ENCODE measurements at places on chromosomes 2 and 18.
A peak's percentile ranks its signal among the peaks of the same experiment; 100 is the strongest.

- DNase-seq, result peak; percentile 50
These were observed 86.9 kb downstream of the LIMS1 start for GRCh38 chr2:108621087-108621559.

DNA sequence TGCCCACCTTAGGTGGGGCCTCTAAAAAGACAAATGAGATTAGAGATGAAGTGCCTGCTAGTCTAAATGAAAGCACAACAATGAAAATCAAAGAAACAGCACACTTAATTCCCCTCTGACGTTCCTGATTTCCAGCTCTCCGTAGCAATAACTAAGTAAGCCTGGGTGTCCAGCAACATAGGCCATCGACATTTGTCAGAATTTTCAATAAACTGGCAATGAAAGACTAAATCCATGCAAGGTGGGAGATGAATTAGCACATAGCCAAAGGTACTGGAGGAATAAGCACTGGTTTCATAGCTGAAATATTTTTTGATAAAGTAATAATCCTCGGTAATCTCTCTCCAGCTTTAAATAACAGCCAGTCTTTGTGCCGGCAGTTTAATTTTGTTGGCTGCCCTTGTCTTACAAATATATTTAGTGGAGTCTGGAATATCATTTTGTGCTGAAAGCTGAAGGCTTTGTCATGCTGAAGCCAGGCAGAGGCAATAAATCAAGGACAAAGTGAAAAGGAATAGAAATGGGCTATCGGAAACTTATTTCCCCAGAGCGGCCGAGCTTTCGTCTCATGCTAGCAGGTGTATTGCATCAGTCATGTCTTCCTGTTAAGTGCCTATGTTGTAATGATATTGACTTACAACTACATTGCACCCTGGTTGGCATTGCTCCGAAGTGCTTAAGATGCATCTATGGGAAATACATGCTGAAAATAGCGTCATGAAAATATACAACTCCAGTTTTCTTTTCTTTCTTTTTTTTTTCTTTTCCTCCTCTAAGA lies 790.1 kb downstream of the CNTNAP5 start:
- no peak for DNase-seq

- no peak for DNase-seq
These were observed 800 bp downstream of the VIL1 start for GRCh38 chr2:218419630-218420216.

DNA sequence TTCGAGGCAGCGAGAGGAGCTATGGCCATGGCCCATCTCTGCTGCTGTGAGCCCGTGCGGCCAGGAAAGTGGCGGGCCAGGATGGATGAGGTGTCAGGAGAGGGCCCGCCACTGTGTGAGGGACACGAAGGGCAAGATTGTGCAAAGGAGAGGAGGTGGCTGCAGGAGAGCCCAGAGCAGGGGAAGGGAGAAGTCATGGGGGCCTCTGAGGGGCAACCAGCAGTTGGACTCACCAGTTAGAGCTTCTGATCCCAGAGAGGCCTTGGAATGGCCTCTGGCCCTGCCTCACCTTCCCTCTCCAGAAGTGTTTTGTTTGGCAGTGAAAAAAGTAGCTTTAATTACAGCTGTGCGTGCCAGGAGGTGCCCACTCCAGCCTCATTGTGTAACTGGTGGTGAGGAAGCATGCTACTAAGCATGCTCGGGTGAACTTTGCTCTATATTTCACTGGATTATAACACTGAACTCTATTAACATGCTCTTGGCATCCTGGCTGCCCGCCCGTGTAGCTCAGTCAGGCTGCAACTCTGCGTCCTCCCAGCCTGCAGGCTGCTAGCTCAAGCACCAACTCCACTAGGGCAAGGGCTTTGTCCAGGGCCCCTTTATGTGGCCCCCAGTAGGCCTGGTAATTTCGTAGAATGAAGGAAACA lies 34.2 kb downstream of the IMPA2 start:
- DNase-seq, result no peak

DNA sequence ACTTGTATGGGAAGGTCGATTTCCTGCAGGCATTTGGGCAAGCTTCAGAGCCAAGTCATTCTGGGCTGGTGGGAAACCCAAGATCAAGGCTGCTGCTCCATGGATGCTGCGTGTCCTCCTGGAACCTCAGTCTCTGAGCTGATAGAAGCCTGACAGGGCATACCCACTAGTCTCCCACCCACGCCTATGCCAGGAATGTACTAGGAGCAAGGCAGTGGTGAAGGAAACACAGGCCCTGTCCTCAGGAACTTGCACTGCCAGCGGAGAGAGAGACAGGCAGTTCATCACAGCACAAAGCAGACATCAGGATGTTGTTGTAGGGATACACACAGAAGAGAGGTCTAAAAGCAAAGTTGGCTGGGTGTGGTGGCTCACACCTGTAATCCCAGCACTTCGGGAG lies 84.2 kb downstream of the PLB1 start:
- no peak for DNase-seq

All from stimulated activated naive CD4-positive, alpha-beta T cell (primary cell).